ENCODE measurements at places on chromosomes 2 and 18.
A peak's percentile ranks its signal among the peaks of the same experiment; 100 is the strongest.

DNA sequence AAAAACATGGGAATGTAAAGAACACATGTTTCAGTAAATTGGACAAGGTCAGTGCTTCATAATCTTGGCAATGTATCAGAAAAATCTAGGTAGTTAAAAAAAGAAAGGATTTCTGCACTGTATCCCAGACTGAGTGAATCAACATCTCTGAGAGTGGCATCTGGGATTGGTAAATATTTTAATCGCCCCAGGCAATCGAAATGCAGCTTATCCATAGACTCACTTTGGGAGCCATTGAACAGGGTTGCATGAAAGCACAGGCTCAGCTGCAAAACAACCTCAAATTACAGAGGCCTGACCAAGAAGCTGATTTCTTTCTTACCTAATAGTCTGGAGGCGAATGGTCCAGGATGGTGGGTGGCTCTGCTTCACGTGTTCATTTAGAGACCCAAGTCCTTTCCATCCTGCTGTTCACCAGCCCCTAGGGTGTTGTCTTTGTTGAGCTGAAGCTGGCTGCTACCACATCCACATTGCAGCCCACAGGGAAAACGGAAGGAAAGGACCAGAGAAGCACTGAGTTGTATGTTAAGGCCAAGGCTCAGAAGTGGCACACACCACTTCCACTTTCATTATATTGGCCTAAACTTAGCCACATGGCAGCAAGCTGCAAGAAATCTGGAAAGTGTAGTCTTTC lies 59.0 kb downstream of the MOGAT1 start:
- no peak for DNase-seq

- DNase-seq: no peak
Observed at GRCh38 chr2:237437566-237437965, 23.6 kb upstream of the COL6A3 start.

GRCh38 chr18:69785466-69785865 lies 162.2 kb downstream of the CD226 start:
- DNase-seq: peak; percentile 16

- peak; percentile 59 for DNase-seq
Observed at GRCh38 chr18:35117951-35118411, 76.8 kb downstream of the MAPRE2 start.

- DNase-seq: no peak
Observed at GRCh38 chr2:121907928-121908327, 152.5 kb downstream of the TSN start.
